CD4-positive, alpha-beta T cell (primary cell): ENCODE measurements at places on chromosomes 3 and 15.

GRCh38 chr15:101038327-101039003 lies 119.3 kb downstream of the LRRK1 start:
- DNase-seq: no peak

- DNase-seq: no peak
These were observed 119.4 kb downstream of the LIPC start for GRCh38 chr15:58551084-58551763.

GRCh38 chr15:42332331-42332730 lies 27.0 kb upstream of the CAPN3 start:
- no peak for DNase-seq

DNA sequence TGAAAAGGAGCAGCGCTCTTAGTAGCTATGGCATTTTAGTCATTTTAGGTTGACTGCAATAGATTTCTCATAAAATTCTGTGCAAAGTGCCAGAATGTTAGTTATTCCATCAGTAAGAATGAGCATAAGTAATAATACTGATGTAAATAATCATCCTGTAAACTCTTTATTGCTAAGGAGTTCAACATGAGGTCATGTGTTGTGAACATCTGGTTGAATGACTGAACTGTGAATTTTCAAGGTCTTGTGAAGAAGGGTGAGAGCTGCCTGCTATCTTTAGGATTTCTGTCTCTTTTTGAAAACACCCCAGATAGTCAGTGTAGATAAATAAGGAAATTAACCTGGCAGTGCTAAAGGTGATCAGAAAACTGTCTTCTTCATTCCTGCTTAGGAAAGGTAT lies 333.4 kb upstream of the TBC1D5 start:
- DNase-seq: no peak

- DNase-seq: no peak
These were observed 13.9 kb downstream of the BTBD1 start for GRCh38 chr15:83053151-83053550.

- no peak for DNase-seq
These were observed 431 bp downstream of the PFKFB4 start for GRCh38 chr3:48555949-48556795.

GRCh38 chr15:58260205-58260724 lies 122.1 kb downstream of the AQP9 start:
- DNase-seq: no peak

DNA sequence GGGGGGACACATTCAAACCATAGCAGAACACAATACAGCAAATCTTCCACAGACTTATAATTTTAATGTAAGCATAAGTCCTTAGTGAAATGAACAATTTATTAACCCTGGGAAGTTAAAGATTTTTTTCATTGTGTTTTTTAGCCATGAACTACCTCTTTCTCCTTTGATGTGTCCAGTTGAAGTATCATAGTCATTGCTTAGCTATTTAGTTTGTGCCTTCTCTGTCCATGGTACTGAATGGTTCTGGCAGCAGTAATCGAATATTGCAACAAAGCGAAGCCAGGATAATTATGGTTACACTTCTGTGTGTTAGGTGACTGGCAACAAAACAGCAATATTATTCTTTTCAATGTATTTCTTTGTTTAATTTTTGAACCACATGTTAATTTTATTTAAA lies 403.0 kb upstream of the ONECUT1 start:
- no peak for DNase-seq

DNA sequence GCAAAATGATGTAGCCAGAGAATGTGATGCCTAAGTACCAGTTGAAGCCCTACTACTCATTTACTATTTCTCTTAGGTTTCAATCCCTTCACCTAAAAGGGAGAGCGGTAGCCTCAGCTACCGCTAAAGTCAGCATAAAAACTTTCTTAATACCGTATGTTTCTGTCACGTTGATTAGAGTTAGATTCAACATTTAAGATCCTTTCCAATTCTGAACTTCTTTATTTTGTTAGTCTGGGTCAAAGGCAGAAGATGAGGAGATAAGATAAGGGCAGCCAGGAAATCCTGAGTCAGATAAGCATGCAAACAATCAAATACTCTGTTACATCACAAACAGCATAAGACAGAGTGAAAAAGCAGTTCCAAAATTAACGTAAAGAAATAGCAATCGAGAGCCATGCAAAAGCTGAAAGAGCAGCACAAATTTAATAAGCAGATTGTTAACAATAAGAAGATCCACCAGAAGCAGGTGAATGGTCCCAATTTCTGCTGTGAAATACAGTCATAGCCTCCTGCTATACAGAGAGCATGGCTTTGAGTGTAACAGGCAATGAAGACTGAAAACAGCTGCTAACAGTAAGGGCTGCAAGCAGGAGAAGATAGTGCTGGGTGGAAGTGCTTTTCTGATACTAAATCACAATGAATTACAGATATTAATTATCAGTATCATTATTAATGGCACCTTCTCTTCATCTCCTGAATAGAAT lies 3.0 kb downstream of the TMEM207 start:
- no peak for DNase-seq

GRCh38 chr3:126308394-126309125 lies 48.6 kb downstream of the KLF15 start:
- DNase-seq: no peak

DNA sequence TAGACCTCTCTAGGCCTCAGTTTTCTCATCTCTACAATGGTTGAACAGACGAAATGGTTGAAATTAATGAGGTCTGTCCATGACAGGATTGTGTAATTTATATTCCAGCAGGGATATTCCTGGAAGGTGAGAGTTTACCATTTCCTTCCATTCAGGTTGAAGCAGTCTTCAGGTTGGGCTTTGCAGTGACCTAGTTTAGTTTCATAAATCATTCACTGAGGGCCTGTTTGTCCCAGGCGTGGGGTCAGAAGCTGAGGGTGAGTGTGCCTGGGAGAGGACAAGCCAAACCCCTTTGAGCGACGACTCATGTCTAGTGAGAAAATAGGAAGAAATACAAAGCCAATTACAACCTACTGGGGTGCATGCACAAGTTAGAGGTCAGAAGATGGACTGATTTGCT lies 57.2 kb upstream of the CACNA2D3 start:
- no peak for DNase-seq

GRCh38 chr3:178203650-178204049 lies 332.6 kb upstream of the KCNMB2 start:
- no peak for DNase-seq

DNA sequence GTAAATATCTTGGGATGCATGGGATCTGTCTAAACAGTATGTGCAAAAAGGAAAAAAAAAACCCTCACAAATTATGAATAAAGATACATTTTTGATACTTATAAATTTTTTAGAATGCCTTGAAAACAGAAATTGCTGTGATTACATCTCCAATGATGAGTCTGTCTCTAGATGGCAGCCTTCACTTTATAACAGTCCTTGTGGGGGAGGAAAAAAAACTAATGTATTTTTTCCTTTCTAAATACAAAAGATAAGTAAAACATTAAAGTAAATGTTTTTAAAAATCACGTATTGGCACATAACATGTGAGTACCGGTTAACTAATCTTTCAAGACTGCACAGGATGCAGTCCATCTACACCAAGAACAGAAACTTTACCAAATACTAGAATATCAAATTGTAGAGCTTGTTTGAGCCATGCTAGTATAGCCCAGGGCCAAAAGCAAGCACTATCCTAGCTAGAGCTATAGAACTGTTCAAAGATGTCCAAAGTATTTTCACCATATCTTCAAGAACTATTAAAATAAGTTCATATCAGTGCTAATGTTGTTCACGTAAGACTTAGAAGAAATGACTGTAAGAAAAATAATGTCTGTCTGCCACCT lies 206.4 kb downstream of the STAG1 start:
- no peak for DNase-seq

DNA sequence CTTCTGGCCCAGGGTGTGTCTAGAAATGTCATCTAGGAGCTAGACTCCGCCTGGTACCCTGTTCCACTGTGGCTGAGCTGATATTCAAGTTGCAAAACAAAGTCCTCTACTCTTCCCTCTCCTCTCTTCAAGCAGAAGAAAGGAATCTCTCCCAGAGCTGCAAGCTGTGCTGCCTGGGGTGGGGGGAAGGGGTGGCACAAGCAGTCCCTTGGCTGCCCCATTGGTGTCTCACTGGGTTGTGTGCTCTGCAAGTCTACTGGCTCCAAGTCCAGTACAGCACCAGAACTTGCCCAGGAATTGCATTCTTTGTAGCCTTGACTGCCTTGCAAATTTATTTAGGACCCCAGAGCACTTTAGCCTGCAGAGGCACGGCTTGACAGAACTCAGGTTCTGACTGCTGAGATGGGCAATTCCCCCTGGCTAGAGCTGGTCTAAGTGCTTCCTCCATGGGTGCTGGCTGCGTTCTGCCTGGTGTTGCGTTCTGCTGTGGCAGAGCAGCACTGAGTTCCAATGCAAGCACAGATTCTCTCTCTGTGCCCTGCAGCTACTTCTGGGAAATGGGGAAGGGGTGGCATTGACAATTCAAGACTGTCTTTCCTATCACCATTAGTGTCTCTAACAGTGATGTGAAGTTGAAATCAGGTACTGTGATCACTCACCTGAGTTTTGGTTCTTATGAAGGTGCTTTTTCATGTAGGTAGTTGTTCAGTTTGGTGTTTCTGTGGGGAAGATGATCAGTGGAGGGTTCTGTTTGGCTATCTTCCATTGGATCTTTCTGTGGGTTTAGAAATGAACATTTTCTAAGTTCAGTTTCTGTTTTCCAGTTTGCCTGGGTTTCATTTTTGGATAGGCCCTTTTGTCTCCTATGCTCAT lies 39.5 kb downstream of the OXSR1 start:
- no peak for DNase-seq

GRCh38 chr3:149894205-149894604 lies 76.5 kb downstream of the PFN2 start:
- no peak for DNase-seq

DNA sequence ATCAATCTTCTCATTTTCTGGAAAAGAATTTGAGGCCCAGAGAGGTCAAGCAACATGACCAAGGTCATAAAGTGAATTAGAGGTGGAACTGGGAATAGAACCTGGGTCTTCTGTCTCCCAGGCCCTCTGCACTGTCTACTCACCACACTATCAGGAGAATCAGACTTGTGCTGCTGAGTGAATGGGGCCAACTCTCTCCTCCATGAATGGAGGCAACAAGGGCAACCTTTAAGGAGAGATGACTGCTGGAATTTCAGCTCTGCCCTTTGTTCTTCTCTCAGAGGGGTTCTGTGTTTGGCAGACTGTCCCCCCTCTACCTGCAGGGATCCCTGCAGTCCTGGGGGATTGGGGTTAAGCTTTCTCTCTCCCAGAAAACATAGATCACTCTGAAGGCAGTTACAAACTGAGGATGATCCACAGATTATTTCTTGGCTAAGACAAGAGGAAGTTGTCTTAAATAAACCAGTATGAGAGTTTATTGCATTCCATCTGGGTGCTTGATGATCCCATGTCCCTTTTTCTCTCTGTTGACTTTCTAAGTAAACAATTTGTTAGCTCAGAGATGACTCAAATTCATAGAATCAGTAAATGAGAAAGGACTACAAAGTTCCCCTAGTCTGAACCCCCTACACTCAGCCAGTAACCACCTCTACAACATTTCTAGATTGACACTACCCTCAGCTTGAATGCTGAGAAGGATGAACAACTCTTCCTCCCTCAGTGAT lies 99.0 kb upstream of the LIPC start:
- DNase-seq: no peak

DNA sequence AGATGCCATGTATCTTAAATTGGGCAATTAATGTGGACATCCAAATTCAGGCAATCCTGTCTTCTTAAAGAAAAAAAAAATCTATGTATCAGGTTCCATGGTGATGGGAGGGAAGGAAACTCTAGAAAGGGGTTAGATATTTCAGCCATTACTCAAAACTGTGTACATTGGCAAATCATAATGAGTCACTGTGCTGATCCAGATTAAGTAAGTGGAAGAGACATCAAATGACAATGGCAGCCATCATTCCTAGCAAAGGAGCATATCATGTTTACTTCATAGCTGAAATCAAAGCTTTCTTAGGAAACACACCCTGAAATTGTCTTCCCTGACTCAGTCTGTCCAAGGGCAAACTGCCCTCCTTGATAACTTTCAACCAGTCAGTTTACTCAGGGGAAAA lies 713.3 kb upstream of the GBE1 start:
- no peak for DNase-seq

DNA sequence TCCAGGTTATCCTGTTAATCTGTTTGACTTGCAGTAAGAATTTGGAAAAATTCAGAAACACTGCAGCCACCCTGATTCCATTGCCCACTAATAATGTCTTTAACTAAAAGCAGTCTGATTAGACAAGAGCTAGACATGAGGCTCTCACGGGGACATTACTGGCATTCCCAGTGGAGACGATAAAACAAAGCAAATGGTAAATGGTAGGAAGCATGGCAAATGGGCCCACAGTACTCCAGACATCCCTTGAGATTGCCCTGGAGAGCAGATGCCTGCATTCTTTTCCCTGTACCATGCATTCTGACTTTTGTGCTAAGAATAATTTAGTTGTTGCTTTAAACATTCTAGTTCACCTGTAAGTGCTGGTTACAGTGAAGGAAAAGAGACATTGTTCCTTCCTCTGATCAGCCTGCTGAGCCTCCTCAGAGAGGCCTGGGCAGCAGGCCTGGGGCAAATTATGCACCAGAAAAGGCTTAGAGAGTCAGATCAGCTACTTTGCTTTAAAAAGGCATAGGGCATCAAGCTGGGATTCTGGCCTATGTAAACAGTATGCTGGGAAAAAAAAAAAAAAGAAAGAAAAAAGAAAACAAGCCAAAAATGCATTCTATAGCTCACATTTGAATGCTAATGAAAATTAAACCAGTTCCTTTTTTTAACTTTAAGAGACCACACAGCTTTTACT lies 204.6 kb downstream of the GABRG3 start:
- no peak for DNase-seq

DNA sequence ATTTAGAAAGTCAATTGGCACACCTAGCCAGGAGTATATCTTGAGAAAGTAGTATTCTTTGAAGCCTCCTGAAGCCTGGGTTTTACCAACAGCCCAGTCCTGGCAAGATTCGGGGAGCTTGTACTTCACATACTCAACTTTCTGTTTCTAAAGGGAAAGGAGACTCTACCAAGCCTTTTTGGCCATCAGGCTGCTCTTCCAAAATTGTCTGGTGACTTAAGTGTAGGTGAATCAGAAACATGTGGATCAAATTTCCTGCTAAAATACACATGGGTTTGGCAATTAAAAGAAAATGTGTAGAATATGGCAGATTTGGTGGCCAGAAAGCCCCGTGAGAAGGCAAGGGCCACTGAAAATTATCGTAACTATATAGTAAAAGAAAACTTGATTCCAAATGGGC lies 15.9 kb upstream of the GREM1 start:
- DNase-seq: no peak

GRCh38 chr15:74365598-74366445 lies 1.6 kb downstream of the CYP11A1 start:
- no peak for DNase-seq

- DNase-seq: no peak
These were observed 51.8 kb upstream of the LINGO1 start for GRCh38 chr15:77684341-77685081.

- peak; percentile 10 for DNase-seq
These were observed 511.3 kb downstream of the SHQ1 start for GRCh38 chr3:72336821-72337479.
